Stimulated activated naive CD4-positive, alpha-beta T cell (primary cell): ENCODE measurements at places on chromosomes 7 and 10.
A peak's percentile ranks its signal among the peaks of the same experiment; 100 is the strongest.

GRCh38 chr10:15433850-15434537 is 62.9 kb upstream of the FAM171A1 start:
- peak; percentile 13 for DNase-seq

GRCh38 chr10:116120688-116121455 is 152.1 kb downstream of the GFRA1 start:
- DNase-seq = no peak

DNA sequence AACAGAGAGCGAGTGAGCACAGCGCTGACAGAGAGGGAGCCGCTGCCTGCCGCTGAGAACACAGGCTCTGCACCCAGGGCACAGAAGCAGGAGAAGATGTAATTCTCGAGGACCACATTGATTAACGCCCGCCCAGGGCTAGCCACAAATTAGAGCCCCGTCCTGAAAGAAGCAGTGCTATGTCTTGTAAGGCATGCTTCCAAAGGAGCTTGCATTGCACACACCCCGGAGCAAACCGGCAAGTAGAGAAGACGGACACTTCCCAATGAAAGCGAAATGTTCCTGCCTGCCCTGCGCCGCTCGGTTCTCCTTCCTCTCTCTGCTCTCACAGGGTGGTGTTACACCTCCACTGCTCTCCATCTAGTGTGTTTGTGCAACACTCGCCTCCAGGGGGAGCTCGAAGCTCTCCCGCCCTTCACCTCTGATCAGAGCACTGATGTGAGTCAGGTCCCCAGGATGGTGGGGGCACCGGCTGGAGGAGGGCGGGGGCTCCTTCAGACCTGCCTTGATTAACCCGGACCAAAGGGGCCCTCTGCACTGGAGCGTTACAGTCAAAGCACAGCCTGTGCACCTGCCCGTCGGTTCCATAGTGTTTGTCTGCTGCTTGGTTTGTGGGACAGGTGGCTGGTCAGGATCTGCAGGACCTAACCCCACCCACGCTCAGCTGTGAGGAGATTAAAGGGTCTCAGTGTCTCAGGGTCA is 316.5 kb downstream of the ADARB2 start:
- peak; percentile 29 for DNase-seq

GRCh38 chr10:121503587-121504051 is 94.6 kb downstream of the FGFR2 start:
- no peak for DNase-seq

DNA sequence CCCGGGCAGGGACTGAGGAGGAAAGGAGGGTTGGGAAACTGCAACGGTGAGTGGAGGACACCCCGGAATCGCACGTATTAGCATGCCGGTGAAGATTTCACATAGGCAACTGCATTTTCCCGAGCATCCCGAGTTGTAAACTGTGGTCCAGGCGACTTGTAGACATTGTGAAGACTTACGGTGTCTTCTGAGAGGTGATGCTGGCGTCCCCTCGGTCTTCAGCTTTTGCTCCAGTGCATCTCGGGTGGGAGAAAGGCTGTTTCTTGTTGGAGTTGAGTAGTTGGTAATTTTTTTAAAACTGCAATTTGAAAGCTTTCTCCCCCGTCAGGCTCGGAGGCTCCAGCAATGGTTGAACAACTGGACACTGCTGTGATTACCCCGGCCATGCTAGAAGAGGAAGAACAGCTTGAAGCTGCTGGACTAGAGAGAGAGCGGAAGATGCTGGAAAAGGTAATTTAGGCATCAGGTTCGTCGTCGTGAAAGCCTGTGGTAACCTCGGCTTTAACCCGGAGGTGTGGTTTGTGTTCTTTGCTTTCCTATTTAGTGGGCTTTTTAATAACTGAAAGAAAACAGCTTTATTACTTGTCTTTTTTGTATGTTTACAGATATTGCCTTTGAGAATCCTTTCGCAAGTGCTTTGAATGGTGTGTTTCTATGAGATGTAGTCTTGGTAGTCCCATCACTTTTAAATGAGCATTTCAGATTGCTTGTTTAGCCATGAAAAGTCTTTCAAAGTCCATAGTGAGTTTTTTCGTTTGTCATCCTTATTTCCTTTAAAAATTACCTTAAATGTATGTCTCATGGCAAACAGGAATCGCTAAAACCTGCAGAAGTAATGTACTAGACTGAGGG is 687 bp downstream of the HELLS start:
- no peak for DNase-seq

DNA sequence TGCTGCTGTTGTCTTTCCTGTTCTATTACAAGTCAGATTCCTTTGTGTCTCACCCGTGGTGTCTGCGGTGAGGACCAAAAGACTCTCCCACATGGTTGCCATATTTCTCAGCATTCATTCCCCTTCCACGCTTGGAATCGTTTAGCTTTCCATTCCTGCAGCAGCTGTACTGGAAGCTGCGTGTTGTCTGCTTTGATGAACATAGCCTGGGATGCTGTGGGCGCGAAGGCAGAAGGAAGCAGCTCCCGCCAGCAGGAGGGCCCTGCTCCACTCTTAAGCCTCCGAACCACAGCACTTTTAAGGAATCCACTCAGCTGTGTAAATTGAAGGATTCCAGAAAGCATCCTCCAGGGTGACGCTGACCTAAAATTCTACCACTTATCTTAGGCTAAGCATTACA is 303.6 kb upstream of the PITRM1 start:
- no peak for DNase-seq

DNA sequence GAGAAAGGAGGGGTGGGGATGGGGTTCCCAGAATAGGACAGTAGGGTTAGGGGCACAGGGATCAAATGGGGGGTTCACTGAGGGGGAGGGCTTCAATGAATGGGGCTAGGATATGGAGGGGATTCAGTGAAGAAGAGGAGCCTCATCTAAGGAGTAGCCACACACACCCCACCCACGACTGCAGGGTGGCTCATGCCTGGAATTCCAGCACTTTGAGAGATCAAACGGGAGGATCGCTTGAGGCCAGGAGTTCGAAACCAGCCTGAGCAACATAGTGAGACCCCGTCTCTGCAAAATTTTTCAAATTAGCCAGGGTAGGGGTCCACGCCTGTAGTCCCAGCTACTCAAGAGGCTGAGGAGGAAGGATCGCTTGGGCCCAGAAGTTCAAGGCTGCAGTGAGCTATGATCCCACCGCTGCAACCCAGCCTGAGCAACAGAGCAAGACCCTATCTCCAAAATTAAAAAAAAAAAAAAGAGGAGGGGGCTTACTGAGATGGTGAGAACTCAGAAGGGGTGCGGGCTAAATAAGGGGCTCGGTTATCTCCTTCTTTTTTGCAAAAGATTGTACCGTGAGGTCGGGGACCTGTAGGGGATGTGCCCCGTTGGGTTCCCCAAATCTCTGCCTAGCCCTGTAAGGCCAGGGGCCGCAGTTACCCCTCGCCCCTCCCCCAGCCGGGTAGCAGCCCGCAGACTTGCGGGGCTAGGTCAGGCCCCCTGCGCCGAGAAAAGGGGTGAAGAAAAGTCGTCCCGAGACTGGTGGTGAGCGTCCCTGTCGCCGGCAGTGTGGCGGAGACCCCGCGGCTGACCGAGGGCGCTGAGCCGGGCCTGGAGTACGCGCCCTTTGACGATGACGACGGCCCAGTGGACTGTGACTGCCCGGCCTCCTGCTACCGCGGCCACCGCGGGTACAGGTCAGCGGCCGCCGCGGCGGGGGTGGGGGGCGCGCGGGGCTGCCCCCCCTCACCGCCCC is 43.1 kb upstream of the HSPB1 start:
- no peak for DNase-seq

DNA sequence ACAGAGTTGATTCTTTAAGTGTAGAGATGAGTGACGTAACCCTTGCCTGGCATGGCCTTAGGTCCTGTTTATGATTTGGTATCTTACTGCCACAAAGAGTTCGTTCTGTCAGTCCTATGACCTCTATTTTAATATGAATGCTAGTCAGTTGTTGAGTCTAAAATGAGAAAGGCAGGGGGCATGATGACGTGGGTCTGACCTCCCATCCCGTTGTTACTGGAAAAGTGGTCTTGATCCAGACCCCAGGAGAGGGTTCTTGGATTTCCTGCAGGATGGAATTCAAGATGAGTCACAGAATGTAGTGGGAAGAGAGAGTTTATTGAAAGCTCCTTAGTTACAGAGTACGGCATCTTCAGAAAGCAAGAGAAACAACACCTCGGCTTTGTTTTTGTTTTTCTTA is 317.0 kb upstream of the COBL start:
- no peak for DNase-seq

GRCh38 chr10:90968328-90969081 is 47.6 kb upstream of the ANKRD1 start:
- DNase-seq = no peak

DNA sequence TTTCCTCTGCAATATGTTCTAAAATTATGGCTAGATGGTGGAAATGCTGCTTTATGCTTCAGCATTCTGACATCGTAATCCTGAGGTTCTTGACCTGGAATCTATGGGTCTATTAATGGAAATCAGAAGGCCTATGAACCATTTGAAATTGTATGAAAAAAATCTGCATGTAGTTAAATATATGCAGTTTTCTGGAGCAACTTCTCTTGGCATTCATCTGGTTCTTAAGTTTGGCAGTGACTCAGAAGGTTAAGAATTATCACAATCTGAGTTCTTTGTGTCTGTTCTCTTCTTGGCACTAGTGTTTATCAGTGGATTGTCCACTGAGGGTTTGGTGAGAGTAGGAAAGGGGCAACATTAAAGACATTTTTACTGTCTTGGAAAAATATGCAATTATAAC is 71.1 kb upstream of the FZD1 start:
- DNase-seq = no peak

DNA sequence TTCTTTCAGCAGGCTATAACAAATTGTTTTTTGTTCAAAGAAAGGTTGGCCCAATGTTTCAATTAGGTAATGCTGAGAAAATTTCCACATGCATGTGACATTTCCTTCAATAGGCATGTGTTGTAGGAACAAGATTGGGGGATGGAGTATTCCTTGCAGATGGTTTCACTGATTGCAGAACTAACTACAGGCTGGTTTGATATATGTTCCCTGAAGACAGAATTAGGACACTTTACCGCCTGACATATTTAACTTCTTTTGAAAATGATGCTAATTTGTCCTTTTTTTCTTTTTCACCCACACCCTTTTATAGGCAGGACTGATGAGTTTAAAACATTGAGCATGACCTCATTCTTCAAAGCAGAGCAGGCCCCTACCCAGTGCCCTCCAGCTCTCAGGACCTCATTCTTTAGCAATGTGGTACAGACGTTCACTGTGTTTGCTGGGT is 163.3 kb downstream of the CPED1 start:
- no peak for DNase-seq

DNA sequence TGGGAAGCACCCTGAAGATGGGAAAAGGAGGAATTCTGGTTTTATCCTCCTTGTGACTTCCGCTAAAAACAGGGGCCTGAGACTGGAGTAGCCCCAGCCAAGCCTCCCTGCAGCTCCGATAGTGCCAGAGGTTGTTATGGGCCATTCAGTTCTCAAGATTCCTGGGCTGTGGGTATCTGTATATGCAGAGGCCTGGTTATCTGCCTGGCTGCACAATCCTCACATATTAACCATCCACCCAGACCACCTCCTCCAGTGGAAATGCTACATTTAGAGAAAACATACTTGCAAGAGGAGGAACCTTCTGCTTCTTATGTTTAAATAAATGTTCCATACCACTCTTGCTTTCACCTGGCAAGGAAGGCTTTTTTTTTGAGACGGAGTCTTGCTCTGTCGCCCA is 34.6 kb downstream of the ARL3 start:
- no peak for DNase-seq

GRCh38 chr10:122149561-122150505 is 121.3 kb upstream of the BTBD16 start:
- DNase-seq = no peak

- DNase-seq = no peak
Measured at GRCh38 chr10:3163879-3164278, 8.7 kb downstream of the PITRM1 start.

GRCh38 chr7:44132039-44132438 is 8.7 kb upstream of the POLD2 start:
- no peak for DNase-seq

DNA sequence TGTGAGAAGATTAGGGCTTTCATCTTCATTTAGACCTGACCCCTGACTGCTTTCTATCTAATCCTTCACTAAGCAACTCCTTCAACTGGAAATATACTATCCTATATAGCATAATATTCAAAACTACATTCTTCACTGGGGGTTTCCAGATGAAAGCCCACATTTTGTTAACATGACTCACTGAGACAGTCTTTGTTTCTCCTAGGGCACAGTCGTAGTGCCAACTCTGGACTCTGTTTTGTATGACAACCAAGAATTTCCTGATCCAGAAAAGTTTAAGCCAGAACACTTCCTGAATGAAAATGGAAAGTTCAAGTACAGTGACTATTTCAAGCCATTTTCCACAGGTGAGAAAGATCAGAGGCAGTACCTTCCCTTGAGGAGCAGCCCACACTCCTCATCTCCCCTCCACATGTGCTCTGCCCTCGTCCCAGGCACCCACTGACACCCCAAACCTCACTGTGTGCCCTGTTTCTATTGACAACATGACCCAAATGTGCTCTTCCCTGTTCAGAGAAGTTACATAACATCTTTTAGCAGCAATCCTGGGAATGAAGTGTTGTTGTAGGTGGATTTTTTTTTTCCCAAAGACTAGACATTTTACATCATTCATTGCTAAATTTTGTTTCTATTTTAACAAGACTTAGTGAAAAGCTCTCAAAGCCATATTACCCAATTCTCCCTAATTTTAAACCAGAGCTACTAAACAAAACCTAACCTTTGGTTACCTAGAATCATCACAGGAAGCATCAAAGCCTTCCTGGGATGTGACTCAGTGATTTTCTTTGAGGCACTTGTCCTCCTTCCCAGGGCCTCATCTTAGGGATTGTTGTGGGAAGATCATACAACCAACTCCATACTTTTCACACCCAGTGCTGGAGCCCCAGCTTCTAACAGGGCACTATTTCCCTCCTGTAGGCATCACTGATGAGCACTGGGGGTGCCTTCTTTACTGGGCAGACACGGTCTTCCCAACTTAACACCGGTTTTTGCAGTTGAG is 10.7 kb downstream of the CYP2E1 start:
- no peak for DNase-seq

GRCh38 chr7:82049891-82050533 is 280.2 kb upstream of the HGF start:
- no peak for DNase-seq

- DNase-seq = no peak
Measured at GRCh38 chr7:110786328-110786965, 304.5 kb upstream of the LRRN3 start.

DNA sequence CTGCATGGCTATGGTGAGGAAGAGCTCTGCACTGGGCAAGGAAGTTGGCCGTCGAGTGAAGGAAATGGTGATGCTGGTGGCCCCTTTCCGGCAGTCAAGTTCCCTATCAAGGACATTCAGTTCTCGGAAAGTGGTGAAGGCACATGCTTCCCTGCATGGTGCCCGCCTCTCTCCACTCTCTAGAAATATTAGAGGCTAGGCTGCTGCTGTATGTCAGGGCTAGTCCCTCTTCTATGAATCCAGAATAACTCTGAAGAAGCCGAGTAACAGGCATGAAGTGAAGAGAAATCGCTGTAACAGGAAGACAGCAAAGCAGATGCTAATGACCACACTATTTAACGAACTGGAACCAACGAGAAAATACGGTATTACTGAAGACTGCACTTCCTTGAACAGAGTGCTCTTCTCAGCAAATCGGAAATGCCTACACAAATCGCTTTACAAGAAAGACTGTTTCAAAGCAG is 5.4 kb downstream of the IDI1 start:
- DNase-seq = no peak
